HAP-1 (cell line): ENCODE measurements at places on chromosomes 6 and 20.
A peak's percentile ranks its signal among the peaks of the same experiment; 100 is the strongest.

- DNase-seq, result peak; percentile 11
Measured at GRCh38 chr6:9540534-9541126, 874.2 kb downstream of the TFAP2A start.

GRCh38 chr6:22891934-22892333 is 322.6 kb downstream of the HDGFL1 start:
- DNase-seq, result no peak

DNA sequence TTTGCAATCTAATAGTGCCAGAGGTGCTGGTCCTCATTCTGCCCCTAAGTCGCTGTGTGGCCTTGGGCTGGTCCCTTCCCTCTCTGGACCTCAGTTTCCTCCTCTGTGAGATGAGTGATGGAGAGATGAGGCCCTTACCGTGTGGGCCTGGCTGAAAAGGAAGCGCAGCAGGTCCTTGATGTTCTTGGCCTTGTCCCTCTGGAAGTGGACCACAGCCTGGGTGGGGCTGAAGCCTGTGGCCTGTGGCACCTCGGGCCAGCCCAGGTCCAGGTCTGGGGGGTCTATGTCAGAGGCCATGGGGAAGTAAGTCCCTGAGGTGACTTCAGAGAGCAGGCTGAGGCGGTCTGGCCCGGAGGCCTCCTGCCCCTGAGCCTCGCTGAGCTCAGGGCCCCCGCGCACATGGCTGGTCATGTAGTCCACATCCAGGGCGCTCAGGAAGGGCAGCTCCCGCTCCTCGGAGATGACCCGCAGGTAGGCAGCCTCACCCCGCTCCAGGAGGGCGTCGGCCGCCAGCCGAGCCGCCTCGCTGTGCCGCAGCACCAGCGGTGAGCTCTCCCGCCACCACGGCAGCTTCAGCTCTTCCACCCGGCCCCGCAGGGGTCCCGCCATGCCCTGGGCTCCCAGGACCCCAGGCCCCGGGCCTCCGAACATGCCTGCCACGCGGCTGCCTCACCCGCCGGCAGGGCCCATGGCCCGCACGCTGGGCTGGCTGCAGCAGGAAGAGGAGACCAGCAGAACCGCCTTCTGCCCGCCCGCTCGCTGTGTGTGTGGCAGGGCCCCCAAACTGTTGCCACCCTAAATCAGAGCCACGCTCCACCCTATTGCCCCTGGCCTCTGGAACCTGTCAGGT is at the start of gene FAM83C:
TSS of gene FAM83C (minus strand) at position 772 of the 850 bp plus-strand sequence. CDS start at position 651, 121 bp downstream.
- no peak for DNase-seq

GRCh38 chr6:10441655-10442009 is 26.8 kb upstream of the TFAP2A start:
- DNase-seq, result no peak

DNA sequence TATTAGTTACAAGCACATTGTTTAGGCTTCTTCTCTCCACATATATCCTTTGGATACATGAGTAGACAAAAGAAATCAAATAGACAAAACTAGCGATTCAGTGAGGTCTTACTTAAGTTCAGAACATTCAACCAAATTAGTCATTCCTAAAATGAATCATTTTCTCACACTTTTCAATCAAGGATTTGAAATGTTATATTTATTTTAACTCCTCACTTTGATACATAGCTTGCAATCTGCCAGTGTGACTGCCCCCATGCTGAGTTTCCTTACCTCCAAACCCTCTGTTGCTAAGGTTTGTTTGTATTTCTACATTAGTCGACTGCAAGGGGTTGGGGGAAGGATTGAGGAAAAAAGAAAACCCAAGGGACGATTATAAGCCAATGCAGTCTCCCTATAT is 3.5 kb upstream of the MOXD1 start:
- DNase-seq, result no peak

GRCh38 chr6:3071568-3071967 is 3.3 kb downstream of the RIPK1 start:
- DNase-seq, result no peak

DNA sequence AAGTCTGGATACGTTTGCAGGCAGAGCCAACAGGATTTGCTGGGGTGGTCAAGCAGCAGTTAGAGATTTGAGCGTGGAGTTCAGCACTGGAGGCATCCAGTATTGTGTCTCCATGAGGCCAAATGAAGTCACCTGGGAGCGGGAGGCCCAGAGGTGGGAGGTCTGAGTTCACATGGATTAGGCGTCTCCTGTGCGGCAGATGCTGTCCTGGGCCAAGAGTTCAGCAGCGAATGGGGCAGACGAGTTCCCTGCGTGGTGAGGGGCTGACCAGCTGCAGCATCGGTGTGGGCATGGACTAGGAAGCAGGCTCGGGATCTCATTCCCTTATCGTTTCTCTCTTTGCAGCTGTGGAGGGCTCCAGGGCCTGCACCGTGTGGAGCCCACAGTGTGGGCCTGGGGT is 66.2 kb downstream of the BCAS4 start:
- no peak for DNase-seq

DNA sequence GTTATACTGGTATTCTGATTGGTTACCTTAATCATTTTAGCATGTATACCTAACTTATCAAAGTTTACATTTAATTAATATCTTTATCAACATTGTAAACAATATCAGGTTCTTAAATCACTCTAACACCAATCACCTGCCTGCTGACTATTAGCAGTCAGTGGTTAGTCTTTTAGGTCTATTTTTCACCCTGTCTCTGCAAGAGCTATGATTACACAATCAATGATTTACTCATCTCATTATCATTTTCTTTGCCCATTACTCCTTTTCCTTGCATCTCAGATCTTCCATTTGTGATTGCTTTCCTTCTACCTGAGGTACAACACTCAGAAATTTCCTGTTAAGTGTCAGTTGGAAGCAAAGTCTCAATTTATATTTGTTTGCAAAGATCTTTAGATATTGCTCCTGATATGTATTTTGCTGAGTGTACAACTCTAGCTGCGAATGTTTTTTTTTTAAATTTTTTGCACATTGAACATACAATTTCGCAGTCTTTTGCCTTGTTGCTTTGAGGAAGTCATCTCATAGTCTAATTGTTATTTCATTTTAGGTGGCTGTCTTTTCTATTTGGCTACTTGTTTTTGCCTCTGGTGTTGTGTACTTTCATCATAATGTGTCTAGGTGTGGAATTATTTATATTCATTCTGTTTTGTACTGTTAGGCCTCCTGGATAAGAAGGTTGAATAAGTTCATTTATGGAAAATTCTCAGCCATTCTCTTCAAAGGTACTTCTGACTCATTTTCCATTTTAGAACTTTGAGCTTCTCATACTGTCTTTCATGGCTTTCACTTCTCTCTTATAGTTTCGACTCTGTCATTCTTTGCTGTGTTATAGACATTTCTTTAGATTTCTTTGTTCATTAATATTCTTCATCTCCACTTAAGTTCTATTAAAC is 104.9 kb upstream of the CEP162 start:
- no peak for DNase-seq

- DNase-seq, result no peak
Measured at GRCh38 chr20:1809611-1810510, 85.3 kb upstream of the SIRPA start.

GRCh38 chr6:147285087-147285855 is 81.1 kb downstream of the STXBP5 start:
- no peak for DNase-seq

GRCh38 chr6:86619428-86619827 is 317.9 kb upstream of the HTR1E start:
- no peak for DNase-seq

GRCh38 chr6:103193413-103193812 is 1666.3 kb downstream of the HACE1 start:
- no peak for DNase-seq

DNA sequence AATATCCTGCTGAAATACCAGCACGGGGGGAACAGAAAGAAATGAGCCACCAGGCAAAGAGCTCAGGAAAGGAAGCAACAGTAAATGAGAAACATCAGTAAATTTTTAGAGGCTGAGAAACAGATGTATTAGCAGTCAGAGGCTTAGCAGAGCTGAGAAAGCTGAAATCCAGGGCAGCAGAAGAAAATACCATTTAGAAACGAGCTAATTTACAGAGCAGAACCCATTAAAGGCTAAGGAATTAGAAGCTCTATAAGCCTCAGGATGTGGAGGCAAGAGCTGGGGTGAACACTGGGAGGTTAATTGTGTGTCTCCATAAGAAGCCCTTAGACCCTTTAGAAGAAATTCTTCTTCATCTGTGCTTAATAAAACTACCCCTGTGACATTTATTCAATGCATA is 178.6 kb upstream of the RGS17 start:
- DNase-seq, result no peak

DNA sequence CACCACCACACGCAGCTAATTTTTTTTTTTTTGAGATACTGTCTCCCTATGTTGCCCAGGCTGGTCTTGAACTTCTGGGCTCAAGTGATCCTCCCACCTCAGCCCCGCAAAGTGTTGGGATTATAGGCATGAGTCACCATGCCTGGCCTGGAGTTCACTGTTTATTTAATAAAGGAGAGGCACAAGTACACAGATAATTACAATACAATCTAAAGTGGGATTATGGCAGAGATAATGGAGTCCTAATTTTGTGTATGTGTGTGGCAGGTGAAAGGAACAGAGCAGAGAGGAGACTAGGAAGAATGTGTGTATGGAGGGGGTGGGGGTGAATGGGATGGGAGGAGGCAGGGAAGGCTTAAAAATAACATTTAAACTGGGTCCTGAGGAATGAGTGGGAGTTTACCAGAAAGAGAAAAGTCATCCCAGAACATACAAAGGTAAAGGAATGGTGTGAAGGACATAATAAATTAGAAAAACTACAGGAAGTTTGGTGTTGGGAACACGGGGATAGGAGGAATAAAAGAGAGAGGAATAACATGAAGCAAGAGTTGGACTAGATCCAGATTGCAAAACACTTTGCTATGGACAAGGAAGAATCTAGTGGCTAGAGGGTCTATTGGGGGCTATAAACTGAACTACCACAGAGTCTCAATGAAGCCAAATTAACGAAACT is 4.4 kb downstream of the NCOA5 start:
- peak; percentile 87 for DNase-seq

GRCh38 chr6:90284236-90285041 is 12.2 kb downstream of the BACH2 start:
- DNase-seq, result peak; percentile 36

DNA sequence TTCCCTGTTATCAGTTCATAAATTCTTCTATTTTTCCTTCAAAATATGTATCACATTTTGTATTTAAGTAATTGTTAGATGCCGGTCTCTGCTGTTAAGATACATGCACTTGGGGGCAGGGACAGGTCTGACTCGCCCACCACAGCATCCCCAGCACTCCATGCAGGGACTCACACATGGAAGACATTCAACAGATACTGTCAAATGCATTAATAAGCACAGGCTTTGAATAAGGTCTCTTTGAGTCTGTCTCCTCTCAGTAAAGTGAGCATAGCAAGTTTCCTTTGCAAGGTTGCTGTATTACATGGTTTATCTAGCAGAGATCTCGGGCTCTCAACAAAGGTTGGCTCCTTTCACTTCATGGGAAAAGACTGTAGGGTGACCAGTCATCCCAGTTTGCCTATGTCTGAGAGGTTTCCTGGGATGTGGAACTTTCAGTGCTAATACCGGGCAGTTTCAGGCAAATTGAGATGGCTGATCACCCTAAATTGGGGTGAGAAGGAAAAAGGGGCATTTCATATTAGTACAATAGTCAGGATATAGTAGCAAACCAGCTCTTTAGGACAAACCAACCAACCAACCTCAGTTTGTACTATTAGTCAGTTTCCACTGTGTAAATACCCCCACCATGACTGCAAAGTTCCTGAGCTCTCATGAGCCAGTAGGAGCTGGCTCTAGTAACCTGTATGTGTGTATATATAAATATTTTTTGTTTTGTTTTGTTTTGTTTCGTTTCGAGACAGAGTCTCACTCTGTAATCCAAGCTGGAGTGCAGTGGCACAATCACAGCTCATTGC is 15.0 kb downstream of the JPH2 start:
- no peak for DNase-seq

DNA sequence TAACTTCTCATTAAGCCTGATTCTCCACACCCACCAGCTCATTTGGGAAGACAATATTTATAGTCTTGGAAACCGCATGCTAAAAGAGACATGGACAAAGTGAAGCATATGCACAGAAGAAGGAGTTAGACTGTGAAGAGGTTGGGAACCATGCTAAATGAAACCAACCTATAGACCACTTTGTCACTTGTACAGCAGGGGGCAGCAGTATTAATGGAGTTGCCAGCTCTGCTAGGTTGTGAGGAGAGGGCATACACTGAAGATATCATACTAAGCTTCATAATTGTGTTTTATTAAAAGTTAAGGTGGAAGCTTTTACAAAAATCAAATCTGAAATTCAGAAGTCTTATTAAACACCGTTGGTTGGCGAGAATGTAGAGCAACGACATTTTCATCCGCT is 38.3 kb upstream of the HMGCLL1 start:
- DNase-seq, result peak; percentile 23

DNA sequence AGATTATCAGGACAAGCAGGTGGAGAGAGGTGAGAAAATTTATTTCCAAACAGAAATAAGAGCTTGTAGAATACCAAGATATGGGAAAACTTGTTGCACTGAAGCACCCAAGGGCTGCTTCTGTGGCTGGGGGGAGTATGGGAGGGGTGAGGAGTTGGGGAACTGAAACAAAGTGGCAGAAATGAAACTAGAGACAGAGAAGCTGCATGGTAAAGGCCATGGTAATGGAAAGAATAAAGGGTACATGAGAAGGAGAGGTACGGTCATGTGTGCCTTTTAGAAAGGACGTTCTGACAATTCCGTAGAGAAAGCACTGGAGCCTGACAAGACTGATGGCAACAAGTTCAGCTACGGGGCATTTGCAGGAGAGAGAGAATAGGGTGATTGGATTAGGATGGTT is 51.6 kb upstream of the RIN2 start:
- DNase-seq, result no peak

DNA sequence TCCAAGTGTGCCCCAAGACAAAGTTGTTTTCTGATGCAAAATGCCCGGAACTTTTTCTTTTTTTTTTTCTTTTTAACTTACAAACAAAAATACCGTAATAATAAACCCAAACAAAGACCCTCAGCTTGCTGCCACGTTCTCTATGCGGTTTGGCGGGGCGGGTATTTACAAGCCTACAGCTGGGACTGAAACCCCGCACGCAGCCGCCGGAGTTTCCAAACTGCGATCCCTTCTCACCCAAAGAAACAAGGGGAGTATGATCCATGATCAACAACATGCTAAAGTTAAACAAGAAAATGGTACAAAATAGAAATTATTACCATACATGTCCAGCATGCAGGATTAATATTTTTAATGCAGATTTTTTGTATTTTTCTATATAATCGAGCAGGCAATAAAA is 2.1 kb downstream of the MAFB start:
- DNase-seq, result no peak

DNA sequence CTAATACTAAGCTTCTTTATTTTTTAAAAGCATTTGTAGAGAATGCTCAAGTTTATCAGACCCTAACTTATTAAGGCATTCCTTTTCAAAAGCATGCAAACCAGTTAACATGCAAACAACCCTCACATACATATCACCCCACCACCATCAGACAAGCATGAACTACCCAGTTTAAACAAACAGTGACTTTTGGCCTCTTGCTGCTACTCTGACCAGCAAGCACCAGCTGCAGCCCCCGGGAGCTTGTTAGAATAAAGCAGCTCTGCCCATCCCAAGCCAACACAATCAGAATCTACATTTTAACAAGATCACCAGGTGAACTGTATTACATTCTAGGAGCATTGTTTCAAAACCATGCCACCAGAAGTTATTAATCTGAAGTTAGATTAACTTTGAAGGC is 5.9 kb upstream of the NUP153 start:
- no peak for DNase-seq
